ENCODE measurements at places on chromosomes 12 and 14.

GRCh38 chr12:5864301-5864700 is 80.8 kb downstream of the ANO2 start:
- no peak for DNase-seq

DNA sequence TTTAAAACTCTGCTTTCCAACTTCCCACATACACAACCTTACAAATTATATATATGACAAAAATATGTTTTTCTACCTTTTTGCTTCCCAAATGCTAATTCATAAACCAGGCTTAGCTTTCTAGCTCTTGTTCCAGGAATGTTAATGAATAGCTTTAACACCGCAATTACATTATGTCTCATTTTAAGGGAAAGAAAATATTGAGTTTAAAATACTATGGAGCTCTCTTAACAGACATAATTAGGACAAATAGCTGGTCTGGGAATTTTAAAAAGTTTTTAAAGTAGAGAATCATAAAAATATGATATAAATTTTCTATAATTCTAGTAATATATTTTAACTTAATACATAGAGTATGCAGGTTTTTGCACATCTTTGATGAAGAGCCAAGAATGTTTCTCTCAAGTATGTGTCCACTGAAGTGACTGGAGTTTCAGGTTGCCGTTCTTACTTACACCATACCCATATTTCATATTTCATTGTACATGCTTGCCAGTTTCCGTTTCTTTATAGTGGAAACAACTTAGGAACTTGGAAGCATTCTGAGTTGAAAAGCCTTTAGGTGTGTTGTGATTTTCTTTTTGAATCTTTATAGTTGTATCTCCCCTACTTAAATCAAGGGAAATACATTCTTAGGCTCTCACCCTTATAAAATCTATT is 90.6 kb upstream of the SLCO1C1 start:
- no peak for DNase-seq

DNA sequence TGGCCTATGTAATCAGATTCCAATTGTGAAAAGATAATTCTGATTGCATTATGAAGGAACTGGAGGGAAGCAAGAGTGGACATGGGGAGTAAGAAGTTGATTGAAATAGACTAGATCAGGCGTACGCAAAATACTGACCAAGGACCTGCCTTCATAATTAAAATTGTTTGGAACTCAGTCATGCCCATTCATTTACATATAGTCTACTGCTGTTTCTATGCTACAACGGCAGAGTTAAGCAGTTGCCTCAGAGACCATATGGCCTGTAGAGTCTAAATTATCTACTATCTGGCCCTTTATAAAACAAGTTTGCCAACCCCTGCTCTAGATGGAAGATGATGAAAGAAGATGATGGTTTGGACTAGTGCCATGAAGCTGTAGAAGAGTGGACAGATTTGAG is 170.0 kb upstream of the ARID2 start:
- DNase-seq = no peak

- no peak for DNase-seq
These were observed 148.8 kb downstream of the ADGRD1 start for GRCh38 chr12:131102493-131102931.

DNA sequence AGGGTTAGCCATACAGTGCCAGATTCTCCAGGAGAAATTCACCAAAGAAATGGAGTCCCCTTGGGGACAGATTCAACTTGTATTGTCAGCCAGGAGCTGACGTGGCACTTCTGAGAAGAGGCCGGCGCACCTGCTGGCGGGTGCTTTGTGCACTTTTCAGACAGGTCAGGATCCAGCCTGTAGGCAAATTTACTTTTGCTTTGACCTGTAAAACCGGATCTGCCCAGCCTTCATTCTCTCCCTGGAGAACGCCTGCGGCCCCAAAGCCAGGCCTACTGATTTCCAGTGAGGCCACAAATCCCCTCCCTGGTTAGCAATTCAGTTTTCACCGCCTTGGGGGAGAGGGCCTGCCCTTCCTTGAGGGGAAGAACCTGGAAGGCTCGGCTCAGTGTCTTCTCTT is 17.4 kb downstream of the P2RX4 start:
- DNase-seq = no peak

GRCh38 chr14:70047598-70048312 is 141.0 kb downstream of the SLC8A3 start:
- DNase-seq = no peak

DNA sequence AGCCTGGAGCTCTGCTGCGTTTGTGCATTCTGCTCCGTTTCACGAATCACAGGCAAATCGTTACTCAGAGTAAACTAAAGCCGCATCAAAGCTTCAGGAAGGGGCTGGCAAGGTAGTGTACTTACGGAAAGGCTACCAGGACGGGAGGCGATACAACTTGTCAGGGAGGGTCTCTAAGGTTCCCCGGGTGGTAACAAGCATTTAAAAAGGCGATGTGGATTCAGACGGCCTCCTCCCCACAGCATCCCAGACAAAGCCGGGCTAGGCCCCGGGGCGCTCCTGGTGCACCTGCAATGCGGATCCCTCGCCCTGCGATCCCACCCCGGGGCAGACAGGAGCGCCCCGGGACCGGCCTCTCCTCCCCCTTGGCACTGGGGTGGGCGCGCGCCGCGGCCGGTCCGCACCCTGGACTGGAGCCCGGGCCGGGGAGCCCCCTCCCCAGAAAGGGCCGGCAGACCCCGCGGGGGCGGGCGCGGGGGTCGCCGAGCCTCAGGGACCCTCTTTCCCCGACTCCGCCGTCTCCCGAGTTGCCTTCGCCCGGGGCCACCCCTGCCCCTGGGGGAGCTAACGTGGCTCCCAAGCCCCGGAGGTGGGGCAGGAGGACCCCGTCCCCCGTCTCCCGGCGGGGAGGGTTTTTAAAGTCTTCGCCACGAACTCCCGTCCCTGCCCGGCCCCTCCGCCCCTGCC is 718 bp downstream of the CCDC92 start:
- no peak for DNase-seq

DNA sequence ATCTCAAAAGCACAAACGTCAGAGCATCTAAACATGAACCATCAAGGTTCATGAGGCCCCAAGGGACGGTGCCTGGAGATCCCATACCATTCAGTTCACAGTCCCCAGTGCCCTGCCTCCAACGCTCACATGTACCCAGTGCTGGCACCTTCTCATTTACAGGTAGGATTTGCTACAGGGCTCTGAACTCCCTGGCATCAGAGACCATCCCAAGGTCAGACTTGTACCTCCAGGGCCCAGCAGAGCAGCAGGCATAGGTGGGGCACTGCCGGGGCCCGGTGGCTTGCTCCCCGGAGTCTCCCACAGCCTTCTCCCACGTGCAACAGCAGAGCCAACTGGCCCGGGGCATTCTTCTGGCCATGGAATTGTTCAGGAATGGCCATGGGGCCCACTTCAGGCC is 114.8 kb downstream of the BCL11B start:
- no peak for DNase-seq

DNA sequence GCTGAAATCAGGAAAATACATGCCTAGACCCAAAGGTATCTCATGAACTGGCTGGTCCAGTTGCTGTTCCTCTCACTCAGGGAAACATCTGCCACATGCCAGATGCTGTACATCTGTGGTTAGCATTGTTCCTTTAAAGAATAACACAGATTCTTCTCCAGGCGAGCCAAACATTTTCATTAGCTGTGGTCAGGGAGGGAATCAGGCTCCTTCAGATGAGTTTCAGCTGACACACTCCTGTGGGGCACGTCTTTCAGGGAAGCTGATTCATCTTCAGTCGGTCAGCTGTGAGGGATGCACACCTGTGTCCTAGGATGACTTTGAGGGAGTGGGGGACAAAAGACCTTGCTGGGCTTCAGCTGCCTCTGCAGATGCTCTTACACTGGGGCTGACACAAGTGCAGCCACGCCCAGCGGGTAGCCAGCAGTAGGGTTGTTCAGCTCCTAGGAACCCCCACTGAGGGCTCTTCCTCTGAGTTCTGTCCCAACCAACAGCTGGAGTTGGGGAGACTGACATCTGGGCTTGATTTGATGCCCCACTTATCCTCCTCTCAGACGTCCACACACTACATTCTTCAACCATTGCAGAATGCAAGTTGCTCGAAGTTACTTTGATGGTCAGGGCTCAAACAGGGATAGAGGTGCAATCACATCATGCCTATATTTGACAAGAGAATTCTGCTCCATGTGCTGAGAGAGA is 155.0 kb downstream of the NUAK1 start:
- no peak for DNase-seq

DNA sequence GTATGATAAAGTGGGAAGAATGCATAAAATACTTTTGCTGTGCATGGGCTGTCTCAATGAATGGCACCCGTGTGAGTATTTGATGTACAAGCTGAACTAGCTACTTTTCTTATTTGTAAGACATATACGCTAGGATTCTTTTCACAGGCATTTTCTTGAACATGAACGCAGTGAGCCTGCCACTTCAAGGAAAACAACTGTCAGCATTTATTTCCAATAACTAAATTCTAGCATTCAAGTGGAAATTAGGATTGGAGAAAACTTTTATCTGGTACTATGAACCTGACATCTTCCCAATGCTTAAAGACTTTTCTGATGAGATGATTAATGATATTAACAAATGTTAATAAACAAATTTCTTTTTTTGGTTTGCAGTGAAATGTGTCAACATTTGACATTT is 45.7 kb downstream of the UTP20 start:
- no peak for DNase-seq
